ENCODE measurements at places on chromosomes 3 and 15. TPM values are rescaled to one million over a fixed set of nuclear protein-coding genes. Genes with fewer than 3 reads are reported as not detected.

SRPRB gene
- 54.2 TPM for polyA plus RNA-seq

CFAP100 gene
- 1.1 TPM for polyA plus RNA-seq

ATP13A5 gene
- polyA plus RNA-seq = 0.22 TPM

C3orf85 gene
- 18.6 TPM for polyA plus RNA-seq

SCN5A gene
- 1.1 TPM for polyA plus RNA-seq

CYP11A1 gene
- polyA plus RNA-seq = 3.0 TPM

PLA1A gene
- 8.0 TPM for polyA plus RNA-seq

AADACL2 gene
- not detected for polyA plus RNA-seq

TGM4 gene
- 0.09 TPM for polyA plus RNA-seq

ABCC5 gene
- 51.8 TPM for polyA plus RNA-seq

LAMB2 gene
- 414 TPM for polyA plus RNA-seq

ITIH4 gene
- 14.9 TPM for polyA plus RNA-seq

GRIP2 gene
- polyA plus RNA-seq = 2.5 TPM

ZNF620 gene
- 11.9 TPM for polyA plus RNA-seq

GRCh38 chr3:50297384-50297775 is 1.8 kb downstream of the HYAL3 start:
- no peak for DNase-seq

DNA sequence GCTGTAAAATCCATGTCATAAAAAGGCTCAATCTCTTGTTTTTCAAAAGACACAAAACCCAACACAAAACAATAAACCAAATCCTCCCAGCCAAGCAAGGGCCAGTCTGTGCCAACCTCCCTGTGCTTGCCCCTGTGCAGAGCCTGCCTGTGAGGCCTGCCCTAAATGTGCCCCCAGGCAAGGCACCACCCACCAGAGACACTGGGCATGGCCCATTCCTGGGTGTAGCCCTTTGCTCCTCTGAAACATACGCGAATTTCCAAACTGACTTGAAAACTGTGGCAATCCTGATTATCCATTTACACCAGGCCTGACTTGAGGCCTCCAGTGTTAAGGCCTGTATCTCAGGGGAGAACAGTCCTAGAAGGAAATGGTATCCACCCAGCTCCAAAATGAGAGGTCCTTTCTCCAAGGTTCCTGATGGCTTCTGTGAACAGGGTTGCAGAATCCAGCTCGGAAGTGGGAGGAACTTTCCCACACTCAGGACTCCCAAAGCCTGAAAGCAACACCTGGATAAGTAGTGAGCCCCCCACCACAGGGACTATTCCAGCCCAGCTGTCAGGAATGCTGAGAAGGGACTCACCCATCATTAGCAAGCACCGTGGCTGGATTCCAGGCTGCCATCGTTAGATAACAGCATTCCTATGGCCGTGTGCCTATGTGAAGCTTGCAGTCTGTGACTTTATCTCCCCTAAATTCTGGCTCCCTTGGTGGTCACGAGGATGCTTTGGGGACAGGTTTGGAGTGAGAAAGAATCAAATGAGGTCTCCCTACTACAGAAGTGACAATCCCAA is 61.8 kb downstream of the CACNA2D2 start:
- DNase-seq = no peak

DNA sequence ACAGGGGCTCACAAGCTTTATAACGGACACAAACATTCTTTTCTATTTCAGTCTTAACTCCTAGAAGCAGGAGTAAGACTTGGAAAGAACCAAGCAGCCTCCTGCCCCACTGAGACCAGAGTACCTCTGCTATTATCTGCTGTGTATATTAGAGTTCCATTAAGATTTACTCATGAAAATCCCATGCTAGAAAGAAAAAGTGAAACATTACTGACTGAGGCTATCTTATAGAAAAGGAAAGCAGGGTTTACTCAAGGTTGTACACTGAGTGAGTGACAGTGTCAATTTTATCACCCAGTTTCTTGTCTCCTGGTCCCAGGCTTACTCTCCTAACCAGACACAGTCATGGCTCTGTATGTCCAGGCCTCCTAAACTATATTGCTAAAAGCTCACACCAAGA is 97.9 kb upstream of the SOX2 start:
- no peak for DNase-seq

DNA sequence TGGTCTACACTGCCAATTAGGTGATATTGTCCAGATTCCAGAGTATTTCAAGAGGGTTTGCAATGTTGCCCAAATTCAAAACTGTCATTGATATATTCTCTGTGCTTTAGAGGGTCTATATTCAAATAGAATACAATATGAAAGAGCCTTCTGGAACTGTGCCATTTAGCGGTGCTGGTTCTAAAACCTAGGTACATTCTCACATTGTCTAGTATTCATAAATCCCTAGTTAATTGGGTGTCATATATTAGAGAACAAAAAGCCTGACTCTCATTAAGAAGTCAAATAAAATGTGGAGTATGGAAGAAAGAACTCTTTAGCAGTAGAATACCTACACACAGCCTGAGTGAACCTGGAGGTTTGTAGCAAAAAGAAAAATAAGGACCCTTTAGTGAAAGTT is 447.9 kb downstream of the CNTN6 start:
- no peak for DNase-seq

- no peak for DNase-seq
These were observed 284.1 kb upstream of the STT3B start for GRCh38 chr3:31248563-31248992.

- peak; percentile 14 for DNase-seq
These were observed 36.3 kb downstream of the BCHE start for GRCh38 chr3:165800970-165801369.

DNA sequence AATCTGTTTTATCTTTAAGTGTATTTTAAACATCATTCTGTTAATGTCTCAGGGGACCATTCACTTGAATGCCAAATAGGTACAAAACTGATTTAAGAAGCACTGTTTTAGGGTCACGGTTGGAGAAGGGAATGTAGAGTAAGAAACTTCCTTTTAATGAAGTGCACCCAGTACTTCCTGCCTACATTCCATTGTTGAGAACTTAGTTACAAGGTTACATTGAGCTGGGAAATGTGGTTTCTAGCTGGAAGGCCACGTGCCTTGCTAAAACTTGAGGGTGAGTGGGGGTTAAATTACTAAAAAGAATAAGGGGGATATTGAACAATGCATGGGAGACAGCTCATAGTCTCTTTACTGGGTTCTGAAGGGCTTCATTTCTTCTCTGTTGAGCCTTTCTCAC is 78.3 kb upstream of the TBC1D5 start:
- DNase-seq = no peak

- no peak for DNase-seq
These were observed 93.9 kb upstream of the RPL32 start for GRCh38 chr3:12935023-12935860.

GRCh38 chr15:72155003-72155621 is 36.9 kb downstream of the SENP8 start:
- peak; percentile 91 for DNase-seq

- no peak for DNase-seq
These were observed 25.2 kb downstream of the ARHGEF3 start for GRCh38 chr3:56776556-56776950.

- DNase-seq = no peak
These were observed 251.1 kb upstream of the ST8SIA2 start for GRCh38 chr15:92142242-92143232.

DNA sequence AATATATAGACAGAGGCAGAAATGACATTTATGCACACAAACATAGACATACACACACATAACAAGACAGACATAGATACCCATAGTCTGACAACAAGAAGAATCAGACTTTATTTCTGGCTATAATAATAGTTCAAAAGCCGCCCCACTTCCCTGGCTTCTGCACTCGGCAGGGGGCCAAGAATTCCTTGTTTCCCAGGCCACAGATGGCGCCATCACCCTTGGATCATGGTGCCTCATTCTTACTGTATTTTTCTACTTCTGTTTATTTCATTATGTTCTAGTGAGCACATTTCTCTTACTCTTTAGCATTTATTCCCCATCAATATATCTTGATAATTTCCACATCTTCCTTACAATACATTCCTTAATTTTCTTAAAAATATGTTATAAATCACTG is 387.5 kb downstream of the NLGN1 start:
- DNase-seq = no peak

GRCh38 chr15:101568309-101568708 is 78.8 kb upstream of the PCSK6 start:
- no peak for DNase-seq

- no peak for DNase-seq
These were observed 8.0 kb downstream of the TGFBR2 start for GRCh38 chr3:30614373-30614772.

DNA sequence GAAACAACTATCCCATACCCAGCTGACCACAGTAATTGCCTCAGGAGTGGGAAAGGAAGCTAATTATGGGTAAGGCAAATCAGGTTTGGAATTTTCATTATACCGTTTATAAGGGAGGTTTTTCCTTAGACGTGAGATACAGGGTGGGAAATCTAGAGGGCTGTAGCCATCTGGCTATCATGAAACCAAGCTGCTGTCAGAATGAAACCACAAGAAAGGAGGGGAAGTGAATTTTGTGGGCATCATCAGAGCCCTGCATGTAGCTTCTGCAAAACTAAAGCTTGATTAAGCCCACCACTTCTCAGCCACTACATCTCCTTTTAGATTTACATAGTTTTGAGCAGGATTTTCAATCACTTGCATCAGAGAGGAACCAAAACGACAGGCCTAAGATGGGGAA is 893.5 kb downstream of the TUSC7 start:
- no peak for DNase-seq

DNA sequence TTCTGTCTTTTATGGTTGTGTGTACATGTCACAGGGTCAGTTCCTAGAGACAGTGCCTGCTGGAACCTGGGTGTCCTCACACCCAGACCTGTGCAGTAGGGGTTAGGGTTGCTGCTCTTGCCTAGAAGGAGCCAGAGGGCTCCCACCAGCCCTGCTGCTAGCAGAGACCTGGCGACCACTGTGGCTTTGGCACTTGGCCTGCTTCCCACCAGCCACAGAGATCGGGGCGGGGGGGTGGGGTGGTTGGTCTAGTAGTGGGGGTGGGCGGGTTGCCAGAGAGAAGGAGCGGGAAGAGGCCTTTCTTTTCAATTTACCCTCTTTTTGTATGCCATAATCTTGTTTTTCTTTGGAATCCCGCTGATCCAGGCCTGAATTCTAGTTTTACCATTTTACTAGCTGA is 29.4 kb downstream of the EEFSEC start:
- DNase-seq = no peak

- no peak for DNase-seq
These were observed 10.2 kb downstream of the RFTN1 start for GRCh38 chr3:16503191-16503776.

DNA sequence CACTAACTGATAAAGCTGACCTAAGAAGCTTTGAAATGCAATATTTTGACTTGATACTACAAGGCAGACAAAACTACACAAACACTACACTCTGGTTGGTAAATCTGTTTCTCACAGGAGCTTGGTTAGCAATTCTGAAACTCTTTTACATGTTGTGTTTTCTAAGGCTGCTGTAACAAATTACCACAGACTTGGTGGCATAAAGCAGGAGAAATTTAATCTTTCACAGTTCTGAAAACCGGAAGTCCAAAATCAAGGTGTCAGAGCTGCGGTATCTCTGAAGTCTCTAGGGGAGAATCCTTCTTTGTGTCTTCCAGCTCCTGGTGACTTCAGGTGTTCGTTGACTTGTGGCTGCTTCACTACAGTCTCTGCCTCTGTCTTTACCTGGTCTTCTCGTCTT is 12.9 kb upstream of the PFN2 start:
- DNase-seq = no peak

- no peak for DNase-seq
These were observed 18.7 kb downstream of the OCA2 start for GRCh38 chr15:28080386-28080785.

DNA sequence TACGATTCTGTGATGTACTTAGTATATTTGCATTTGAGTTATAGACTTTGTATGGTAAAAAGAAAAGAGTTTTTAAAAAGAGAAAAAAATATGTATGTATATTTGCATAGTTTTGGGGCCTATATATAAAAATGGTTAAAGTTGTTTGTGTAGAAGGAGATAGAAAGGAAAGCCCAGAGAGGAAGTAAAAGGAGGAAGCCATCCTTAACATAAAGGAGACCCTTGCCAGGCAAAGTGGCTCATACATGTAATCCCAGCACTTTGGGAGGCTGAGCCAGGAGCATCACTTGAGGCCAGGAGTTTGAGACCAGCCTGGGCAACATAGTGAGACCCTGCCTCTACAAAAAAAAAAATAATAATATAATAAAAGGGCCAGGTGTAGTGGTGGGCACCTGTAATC is 8.4 kb downstream of the SNAP23 start:
- DNase-seq = no peak

DNA sequence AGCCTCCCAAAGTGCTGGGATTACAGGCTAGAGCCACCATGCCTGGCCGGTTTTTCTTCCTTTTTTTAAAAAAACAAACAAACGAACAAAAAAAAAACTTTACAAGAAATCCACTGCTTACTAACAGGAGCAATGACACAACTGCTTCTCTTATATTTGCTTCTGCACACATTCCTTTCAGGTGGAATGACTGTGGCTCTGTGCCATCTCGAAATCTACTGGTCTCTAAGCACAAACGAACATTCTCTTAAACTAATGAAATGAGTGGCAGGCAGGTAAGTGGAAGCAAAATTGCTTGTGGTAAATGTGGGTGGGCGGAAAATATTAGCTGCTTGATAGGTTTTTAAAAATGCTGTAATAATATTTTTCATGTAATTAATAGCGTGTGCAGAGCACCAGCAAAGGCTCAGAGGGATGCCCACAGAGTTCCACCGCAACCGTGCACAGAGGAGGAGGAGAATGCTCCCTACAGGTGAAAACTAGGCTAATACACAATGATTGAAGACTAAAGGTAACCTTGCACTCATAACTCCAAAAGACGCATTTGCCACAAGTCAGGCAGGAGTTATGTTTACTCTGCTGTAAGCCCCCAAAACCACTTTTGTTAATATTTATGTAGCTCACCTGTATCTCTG is 77.4 kb downstream of the LSAMP start:
- no peak for DNase-seq

GRCh38 chr3:129608087-129608935 is 1.8 kb upstream of the PLXND1 start:
- DNase-seq = no peak

GRCh38 chr3:108053067-108053466 is 37.8 kb downstream of the CD47 start:
- DNase-seq = no peak

DNA sequence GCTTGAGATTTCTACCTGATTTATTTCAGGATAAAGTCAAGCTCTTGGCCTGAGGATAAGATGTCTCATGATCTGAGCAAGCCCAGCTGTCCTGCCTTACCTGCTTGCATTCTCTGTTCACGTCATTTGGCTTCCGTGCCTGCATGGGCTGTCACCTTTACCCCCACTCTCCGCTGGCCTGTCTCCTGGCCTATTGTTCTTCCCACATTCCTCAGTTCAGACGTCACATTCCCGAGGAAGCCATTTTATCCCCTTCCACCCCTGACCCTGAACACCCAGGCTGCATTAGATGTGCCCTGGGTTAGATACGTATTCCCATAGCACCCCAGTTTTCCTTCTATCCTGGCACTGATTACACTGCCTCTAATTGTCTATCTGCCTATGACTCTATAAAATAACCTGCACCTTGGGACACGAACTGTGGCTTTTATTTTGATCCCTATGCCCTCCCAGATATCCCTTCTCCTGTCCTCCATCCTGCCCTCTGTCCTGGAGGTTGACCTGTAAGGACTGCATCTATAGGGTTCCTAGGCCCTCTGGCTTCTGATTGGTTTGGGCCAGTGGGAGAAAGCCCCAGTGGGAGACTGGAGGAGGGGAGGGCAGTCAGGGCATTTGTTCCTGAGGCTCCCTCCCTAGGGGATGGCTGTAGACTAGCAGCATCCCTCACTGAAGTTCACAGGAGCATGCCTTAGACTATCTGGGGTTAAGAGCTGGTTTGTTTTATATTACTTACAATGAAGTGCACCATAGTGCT is 19.2 kb upstream of the UBE2Q2 start:
- no peak for DNase-seq

- peak; percentile 72 for DNase-seq
These were observed 124.6 kb downstream of the ARRDC4 start for GRCh38 chr15:98085003-98085639.
